ENCODE measurements at places on chromosomes 11 and 22. TPM values are rescaled to one million over a fixed set of nuclear protein-coding genes. Genes with fewer than 3 reads are reported as not detected.

GRCh38 chr11:46948378-46949131 is 12.0 kb downstream of the CSTPP1 start:
- no peaks in the 10 kb centered on the region for H3K36me3 ChIP-seq
- no peaks in the 10 kb centered on the region for H3K27me3 ChIP-seq
- peaks cover 30% of the 10 kb centered on the region for H3K4me1 ChIP-seq
- H3K27ac ChIP-seq, result no peak overlapping the region
- H3K4me3 ChIP-seq, result no peak overlapping the region

GRCh38 chr11:35005141-35005780 is 88.8 kb downstream of the PDHX start:
- DNase-seq, result peak; percentile 59
- H3K4me1 ChIP-seq, result peaks cover 19% of the 10 kb centered on the region
- H3K27ac ChIP-seq, result peak overlapping the region; percentile 70
- H3K36me3 ChIP-seq, result no peaks in the 10 kb centered on the region
- H3K27me3 ChIP-seq, result no peaks in the 10 kb centered on the region
- no peak overlapping the region for H3K4me3 ChIP-seq

- peaks cover 4% of the 10 kb centered on the region for H3K27me3 ChIP-seq
- H3K4me3 ChIP-seq, result peak overlapping the region; percentile 38
- peaks cover 11% of the 10 kb centered on the region for H3K36me3 ChIP-seq
- peak; percentile 72 for DNase-seq
Measured at GRCh38 chr22:37484480-37485394, 1.4 kb downstream of the MFNG start.

GRCh38 chr22:44723801-44724200 is 21.8 kb downstream of the PRR5 start:
- no peak overlapping the region for H3K4me3 ChIP-seq
- peaks cover 3% of the 10 kb centered on the region for H3K4me1 ChIP-seq
- no peak overlapping the region for H3K27ac ChIP-seq
- H3K36me3 ChIP-seq, result peaks cover 48% of the 10 kb centered on the region
- DNase-seq, result no peak

- no peaks in the 10 kb centered on the region for H3K36me3 ChIP-seq
- no peaks in the 10 kb centered on the region for H3K27me3 ChIP-seq
- H3K4me1 ChIP-seq, result peaks cover 31% of the 10 kb centered on the region
- H3K4me3 ChIP-seq, result peak within 1 kb of the TSS; percentile 28
- peak; percentile 74 for DNase-seq
Measured at GRCh38 chr22:36160499-36160942, at the start of gene APOL3. Gene APOL3 (minus strand): TSS chr22:36160755. CDS start chr22:36149055, 11,700 bp downstream.

The ZP1 gene
- not detected for total RNA-seq

Measured in stomach (tissue), 19 donors.